IMR-90 (cell line): ENCODE measurements at places on chromosomes 1 and 21. TPM values are rescaled to one million over a fixed set of nuclear protein-coding genes. Genes with fewer than 3 reads are reported as not detected.

Gene CELA2A
- not detected in 2 replicates for total RNA-seq

Gene RHD
- 0.28 TPM in 1 of 2 replicates, not detected in the other for total RNA-seq

Gene BATF3
- 1.6 and 2.2 TPM in 2 replicates for total RNA-seq

Gene PADI2
- not detected in 2 replicates for total RNA-seq

Gene TINAGL1
- total RNA-seq, result 0.54 and 0.56 TPM in 2 replicates

Gene CD2
- total RNA-seq, result not detected in 2 replicates

Gene NTMT2
- total RNA-seq, result not detected in 2 replicates

Gene TTC24
- total RNA-seq, result not detected in 2 replicates

Gene OR2G6
- total RNA-seq, result not detected in 2 replicates

Gene CFHR3
- total RNA-seq, result not detected in 2 replicates

Gene TSPAN1
- 0.18 TPM in 1 of 2 replicates, not detected in the other for total RNA-seq

Gene HLX
- 3.9 and 4.3 TPM in 2 replicates for total RNA-seq

Gene AGMAT
- 0.18 and 0.28 TPM in 2 replicates for total RNA-seq

Gene FAM131C
- 0.18 and 0.28 TPM in 2 replicates for total RNA-seq

Gene PRKAA2
- 1.4 and 2.2 TPM in 2 replicates for total RNA-seq

Gene SLC35F3
- total RNA-seq, result under 0.01 TPM in 2 replicates

Gene APH1A
- 61.9 and 62.0 TPM in 2 replicates for total RNA-seq

Gene GCSAML
- total RNA-seq, result not detected in 2 replicates
